Lung microvascular endothelial cell (primary cell): ENCODE measurements at places on chromosomes 2 and 18.
A peak's percentile ranks its signal among the peaks of the same experiment; 100 is the strongest.

- DNase-seq = no peak
These were observed 338.3 kb upstream of the ZEB2 start for GRCh38 chr2:144858211-144858610.

DNA sequence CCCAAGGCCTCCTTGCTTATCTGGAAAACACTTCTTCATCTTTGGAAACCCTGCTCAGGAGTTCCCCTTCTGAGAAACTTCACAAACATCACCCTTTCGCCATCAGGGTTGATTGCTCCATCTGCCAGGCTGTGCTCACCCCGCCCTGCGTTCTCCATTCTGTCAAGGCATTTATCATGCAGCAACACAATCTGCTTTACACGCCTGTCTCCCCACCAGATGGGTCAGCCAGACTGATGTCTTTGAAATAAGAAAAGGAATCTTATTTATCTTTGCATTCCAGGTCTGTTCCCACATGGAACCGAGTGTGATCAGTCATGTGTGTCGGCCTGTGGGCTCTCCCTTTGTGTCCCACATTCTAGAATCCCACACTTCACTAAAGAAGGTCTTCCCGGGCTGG, 110.0 kb upstream of the ARL4C start:
- DNase-seq = no peak

DNA sequence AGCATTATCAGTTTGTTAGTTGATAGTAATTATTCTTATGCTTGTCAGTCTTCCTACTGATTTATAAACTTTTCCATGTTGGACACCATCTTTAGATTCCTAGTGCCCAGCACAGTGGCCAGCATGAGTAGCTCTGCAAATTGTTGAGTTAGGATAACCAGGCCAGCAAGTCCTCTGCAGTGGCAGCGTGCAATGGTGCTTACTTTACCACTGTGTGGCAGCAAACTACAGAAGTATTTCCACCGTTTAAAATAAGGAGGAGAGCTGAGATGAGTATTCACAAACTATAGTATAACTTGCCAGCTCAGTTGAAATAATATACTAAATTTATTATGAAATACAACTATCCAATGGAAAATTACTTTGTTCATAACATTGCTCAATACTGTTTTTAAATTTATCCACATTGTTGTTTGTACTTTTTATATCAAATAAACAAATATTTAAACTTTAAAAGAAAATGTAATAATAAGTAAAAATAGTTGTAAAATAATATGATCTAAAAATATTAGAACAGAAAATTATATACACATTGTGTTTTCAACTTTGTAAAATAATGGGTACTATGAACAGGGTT, 9.3 kb upstream of the THADA start:
- DNase-seq = peak; percentile 52

- no peak for DNase-seq
These were observed 11.1 kb upstream of the IL1RN start for GRCh38 chr2:113116100-113116958.

DNA sequence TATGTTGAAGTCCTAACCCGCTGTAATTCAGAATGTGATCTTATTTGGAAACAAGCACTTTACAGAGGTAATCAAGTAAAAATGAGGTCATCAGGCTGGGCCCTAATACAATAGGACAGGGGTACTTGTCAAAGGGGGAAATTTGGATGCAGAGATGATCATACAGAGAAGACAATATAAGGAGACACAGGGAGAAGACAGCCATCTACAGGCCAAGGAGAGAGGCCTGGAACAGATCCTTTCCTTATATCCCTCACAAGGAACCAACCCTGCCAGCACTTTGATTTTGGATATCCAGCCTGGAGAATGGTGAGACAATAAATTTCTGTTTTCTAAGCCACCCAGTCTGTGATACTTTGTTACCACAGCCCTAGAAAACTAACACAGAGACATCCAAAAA, 104.3 kb downstream of the METTL4 start:
- DNase-seq = no peak

- DNase-seq = peak; percentile 2
These were observed 8.8 kb downstream of the IMMT start for GRCh38 chr2:86186431-86186830.

- peak; percentile 80 for DNase-seq
These were observed 251.7 kb upstream of the PXDN start for GRCh38 chr2:1995987-1996386.

GRCh38 chr2:44804406-44805265, 136.9 kb upstream of the SIX3 start:
- no peak for DNase-seq

- no peak for DNase-seq
These were observed 71.5 kb downstream of the EDAR start for GRCh38 chr2:108917526-108917925.

DNA sequence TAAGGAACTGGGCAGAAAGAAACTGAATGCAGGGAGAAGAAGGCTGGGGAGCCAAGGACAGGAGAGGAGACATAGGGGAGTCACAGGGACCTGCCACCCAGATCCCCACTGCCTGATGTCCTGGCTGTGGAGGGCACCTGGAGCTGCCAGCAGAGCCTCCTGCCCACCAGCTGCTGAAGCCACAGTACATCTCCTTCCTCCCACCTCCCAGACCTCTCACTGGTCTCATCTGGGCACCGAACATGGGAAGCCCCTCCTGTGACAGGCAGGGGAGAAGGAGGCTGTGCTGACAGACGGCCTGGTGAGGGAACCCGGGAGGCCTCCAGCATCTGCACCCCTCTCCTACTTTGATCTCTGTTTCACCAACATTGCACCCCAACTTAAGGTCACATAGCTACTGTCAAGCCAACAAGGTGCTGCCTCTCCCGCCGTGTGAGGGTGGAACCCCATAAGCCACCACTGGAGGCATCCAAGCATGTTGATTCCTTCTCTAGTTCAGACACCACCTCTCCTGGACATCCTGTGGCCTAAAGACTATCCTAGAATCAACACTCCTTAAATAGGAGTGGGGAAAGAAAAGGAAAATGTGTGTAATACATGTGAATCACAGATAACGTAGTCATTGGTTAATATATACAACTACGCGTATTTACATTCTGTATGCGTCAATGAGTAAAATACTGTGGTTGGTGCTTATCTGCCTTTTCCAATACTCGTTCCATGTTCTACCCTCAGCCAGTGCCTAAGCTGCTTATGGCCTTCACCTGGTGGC, 3.5 kb upstream of the RNPEPL1 start:
- DNase-seq = peak; percentile 28

GRCh38 chr2:18662689-18663088, 73.3 kb upstream of the NT5C1B start:
- DNase-seq = no peak

DNA sequence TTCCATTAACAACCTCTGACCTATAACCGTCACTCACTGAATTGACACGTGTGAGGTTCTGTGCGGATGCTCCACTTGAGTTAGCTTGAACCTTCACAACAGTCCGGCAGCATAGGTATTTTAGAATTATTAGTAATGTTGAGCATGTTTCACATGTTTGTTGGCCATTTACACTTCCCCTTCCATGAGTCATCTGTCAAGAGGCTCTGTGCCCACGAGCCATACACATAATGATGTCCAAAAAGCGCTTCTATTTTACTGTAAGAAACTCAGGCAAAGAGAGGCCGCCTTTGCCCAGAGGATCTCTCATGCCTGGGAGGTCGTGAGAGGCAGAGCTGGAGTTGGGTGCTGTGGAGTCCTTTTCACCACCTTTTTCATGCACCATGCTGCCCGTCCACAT, 28.9 kb upstream of the TMEM214 start:
- peak; percentile 59 for DNase-seq
